Renal cortical epithelial cell (primary cell): ENCODE measurements at places on chromosomes 3 and 15. TPM values are rescaled to one million over a fixed set of nuclear protein-coding genes. Genes with fewer than 3 reads are reported as not detected.

The CFAP44 gene
- total RNA-seq = under 0.01 and 16.4 TPM in 2 replicates

The PLXNA1 gene
- 23.3 and 67.0 TPM in 2 replicates for total RNA-seq

DNA sequence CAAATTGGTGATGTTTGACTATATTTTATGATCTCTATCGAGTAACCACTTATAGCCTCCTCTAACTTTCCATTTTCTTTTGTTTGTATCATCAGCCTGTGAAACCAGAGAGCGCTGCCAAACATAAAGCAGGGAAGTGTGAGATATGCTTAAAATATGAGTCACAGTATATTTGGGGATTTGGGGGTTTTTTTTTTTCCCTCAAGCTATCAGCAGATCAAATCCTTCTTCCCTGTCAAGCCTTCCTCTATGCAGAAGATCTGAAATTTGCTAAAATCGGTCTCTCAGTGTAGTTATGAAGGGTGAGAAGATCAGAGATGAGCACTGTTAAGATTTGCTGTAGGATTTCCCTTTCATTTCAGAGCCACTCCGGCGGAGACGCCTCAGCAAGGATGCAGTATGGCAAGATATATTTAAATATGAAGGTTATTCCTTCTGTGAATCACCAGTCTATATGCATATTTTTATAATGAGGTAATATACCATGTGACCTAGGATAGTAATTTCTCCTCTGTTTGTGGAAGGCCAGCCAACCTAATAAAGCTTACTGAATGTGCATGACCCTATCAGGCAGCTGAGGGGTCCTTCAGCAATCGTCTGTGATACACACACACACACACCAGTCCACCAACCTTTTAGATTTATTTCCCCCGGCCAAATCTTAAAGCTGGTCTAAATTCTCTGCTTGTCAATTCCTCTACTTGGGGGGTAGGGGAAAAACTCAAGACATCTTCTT is 474.1 kb downstream of the FOXP1 start:
- no peak for DNase-seq

DNA sequence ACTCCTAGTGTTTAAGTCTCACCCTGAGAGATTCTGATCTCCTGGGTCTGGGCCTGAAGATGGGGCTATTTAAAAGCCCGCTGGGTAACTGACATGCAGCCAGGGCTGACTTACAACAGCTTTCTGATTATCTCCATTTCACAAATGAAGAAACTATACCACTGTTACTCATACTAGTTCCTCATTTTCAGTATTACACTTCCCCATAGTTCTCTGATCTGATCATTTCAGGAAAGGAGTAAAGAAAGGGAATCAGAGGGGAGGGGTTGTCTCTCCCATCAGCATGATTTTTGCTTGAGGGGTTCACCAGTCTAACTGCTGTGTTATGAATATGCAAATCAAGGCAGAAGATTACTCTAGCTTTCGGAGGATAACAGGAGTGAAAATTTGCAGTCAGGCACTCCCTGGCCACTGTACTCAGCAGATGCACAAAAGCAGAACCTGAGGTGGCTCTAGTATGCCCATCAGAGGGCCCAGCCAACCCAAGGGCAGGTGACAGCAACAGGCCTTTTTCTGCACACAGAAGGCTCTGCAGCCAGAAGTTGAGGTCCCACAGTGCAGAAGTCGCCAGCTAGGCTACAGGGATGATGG is 59.4 kb downstream of the DAPK2 start:
- no peak for DNase-seq

The SLC38A3 gene
- total RNA-seq = 1.8 TPM in 1 of 2 replicates, not detected in the other
